ENCODE measurements at places on chromosomes 3 and 15.
A peak's percentile ranks its signal among the peaks of the same experiment; 100 is the strongest.

GRCh38 chr3:58062472-58062871, 54.2 kb downstream of the FLNB start:
- DNase-seq = no peak

DNA sequence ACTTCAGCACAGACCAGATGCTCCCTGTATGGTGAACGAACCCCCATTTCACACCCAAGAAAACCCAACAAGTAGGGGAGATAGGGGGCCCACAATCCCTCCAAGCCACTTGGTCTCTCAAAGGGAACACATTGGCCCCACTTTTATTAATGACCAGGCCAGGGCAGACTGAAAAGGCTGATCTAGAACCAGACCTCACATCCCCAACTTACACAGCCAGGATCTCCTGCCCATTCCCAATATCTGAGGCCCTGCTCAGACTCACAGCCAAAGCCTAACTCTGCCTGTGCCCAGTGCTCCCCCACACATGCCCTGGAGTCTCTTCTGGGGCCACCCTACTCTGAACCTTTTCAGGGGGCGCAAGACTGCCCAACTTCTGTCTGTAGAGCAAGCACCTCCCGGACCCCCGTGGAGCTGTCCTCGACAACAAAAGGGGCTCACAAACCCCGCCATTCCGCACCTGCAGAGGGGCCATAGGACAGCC, 1.8 kb downstream of the PLXNB1 start:
- no peak for DNase-seq

GRCh38 chr15:99764522-99764921, 31.3 kb upstream of the LYSMD4 start:
- DNase-seq = no peak

DNA sequence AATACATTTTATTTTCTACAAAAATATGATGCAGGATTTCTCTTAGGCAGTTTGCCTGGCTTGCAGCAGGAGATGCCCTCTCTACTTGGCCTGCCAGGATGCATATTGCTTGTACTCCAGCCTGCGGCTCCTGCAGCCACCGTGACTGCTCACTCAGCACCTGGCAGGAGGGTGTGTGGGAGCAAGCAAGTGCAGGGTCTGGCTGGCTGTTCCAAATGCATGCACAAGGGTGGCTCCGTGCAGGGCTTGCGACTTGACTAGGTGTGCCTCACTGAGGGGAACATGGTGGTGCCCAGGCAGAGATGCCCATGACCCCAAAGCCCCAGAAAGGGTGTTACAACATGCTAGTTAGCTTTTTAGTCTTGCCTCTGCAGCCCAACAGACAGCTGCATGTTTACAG, 1240.2 kb upstream of the ALCAM start:
- no peak for DNase-seq

DNA sequence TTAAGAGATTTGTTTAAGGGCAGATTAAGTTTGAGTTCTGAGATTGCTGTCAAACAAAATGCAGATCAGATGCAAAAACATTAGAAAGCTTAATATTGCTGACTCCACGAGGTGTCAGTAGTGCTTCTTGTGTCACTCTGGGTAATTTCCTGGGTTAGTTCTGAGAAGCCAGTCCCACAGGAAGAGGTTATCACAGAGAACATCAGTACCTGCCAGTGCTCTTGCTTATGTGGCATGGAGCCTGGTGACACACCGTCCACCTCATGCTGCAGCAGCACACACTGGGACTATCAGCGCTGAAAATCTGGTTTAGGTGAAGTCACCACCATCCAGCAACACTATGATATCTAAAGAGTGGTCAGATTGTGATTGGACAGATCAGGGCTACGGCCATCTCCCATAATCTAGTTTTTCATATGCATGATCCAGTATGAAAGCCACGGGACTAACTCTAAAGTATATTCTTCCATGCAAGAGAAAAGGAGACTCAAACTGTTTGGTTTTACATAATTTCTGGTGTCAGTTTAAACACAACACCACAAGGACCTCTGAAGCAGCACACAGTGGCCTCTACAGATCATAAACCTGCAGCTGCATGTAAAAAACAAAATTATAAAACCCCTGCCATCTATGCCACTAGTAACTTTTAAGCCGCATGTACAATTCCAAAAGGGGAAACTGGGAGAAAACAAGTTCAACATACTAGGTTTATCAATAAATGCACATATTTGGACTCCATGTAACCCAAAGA, 36.1 kb upstream of the MYO5C start:
- peak; percentile 41 for DNase-seq

GRCh38 chr15:73818308-73818985, 54.9 kb upstream of the TBC1D21 start:
- no peak for DNase-seq

DNA sequence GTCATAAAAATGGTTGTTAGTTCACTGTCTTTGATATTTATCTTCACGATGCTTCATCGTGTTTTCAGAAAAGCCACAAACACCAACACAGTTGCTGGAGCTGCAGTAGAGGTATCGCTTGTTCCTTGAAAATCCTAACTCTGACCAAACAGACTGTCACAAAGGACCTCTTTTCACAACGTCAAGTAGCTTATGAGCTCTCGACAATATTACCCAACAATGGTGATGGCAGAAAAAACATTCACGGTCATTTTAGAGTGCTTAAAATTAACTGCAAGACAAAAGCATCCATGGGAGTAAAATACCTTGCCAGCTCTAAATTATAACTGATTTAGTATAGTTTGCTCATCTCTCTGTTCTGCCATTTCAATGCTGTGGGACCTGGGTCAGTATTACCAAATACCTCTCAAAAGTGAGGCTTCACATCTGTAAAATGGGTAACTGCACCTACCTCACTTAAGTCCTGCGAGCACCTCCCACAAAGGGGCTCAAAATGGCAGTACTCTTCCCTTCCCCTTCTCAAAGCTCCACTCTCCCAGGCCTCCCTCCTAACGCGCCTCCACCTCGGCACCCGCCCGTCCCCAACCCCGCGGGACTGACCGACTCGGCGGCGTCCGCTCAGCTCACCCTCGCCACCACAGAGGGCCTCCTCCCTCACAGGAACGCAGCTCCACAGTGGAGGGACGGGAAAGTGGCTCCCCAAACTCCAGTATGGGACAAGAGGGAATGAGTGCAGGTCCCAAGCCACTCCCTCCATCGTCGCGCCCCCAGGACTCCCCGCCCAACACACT, 546 bp downstream of the TRIM59 start:
- no peak for DNase-seq

DNA sequence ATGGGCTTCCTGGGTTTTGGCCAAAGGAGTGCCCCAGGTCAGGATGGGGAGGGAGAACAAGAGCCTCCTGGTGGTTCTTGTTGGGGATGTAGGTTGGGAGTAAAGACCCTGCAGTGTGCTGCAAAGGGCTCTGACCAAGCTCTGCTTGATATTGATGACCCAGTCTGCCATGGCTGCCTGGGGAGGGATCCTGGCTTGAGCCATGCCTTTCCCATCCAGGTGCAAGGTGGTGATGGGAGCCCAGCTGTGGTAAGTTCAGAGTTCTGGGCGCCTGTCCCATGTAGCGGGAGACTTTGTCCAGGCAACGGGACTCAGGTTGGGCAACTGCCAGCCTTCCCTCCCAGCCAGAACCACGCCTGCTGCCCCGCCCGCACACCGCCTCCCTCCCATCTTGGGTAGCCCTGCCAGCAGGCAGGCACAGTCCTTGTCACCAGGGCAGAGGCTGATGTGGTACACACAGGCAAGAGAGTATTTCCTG, 2.6 kb downstream of the GNAI2 start:
- no peak for DNase-seq

DNA sequence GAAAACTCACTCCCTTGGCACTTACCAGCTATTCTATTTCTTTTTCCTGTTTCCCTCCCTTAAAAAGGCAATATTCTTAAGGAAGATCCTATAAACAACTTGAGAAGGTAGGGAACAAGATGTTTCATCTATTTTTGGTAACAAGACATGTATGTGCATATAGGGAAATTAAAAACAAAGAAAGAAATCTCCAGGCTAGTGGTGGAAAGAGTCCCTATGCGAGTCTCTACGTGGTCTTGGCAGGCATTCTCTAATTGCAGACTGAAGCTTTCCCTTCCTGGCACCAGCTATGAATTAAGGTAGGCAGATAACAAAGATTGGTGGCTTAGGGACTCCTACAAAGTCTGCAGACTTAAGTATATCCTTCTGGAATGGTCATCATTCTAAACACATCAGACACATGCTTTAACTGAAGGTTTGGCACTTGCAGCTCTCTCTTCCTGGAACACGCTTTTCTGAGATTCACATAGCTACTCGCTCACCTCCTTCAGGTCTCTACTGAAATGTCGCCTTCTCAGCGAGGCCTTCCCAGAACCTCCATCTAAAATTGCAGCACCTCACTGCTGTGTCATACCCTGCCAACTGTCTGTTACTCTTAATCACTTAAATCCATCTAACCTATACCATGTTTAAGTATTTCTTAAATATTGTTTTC, 336.0 kb downstream of the VGLL3 start:
- DNase-seq = no peak

GRCh38 chr3:170726976-170727661, 141.2 kb upstream of the SLC7A14 start:
- no peak for DNase-seq

GRCh38 chr3:62329971-62330370, 43.4 kb downstream of the FEZF2 start:
- no peak for DNase-seq

DNA sequence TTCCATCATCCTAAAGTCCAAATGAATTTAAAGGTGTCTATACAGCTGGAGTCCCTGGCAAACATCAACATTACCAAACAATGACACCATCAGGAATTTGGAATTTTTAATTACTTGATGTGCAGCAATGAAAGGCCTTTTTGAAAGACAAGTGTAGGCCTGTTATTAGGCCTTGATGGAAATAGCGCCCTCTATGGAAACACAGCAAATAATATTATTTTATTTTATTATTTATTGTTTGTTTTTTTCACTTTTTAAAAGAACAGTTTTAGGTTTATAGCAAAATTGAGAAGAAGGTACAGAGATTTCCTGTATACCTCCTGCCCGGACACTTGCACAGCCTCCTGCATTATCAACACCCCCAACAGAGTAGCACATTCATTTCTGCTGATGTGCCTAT, 18.1 kb upstream of the OR5AC2 start:
- no peak for DNase-seq

- no peak for DNase-seq
Observed at GRCh38 chr15:76753771-76754170, 151.4 kb downstream of the SCAPER start.

- DNase-seq = no peak
Observed at GRCh38 chr3:29384640-29385039, 103.8 kb downstream of the RBMS3 start.

GRCh38 chr3:50583897-50584296, 14.6 kb downstream of the HEMK1 start:
- no peak for DNase-seq

GRCh38 chr3:172134352-172134751, 95.0 kb downstream of the FNDC3B start:
- no peak for DNase-seq

DNA sequence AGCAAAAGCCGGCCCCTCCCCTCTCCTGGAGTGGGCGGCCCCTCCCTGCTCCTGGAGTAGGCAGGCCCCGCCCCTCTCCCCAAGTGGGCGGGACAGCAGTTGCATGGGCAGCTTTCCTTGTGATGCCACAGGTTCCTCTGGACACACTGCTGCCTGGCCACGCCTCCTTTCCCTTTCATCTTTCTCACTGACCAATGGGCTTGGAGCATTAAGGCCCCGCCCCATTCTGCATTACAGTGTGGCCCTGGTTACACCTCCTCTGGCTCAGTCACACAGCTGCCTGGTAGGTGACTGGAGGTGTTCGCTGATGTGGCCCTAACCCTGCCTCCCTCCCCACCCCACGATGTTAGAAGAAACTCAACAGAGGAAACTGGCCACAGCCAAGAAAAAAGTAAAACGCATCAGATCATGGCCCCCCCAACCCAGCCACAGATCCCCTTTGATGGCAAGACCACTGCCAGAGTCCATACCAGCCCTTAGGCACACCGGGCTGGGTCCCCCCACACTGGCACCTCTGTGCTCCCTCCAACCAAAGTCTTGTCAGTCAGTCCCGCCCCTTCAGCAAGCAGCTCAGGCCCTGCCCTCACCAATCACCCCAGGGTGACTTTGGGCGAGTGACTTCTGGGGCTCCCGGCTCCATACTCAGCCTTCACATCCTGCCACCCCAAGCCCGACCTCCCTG, 84.3 kb downstream of the ADAMTS7 start:
- DNase-seq = no peak

GRCh38 chr15:71999807-72000206, 118.1 kb downstream of the MYO9A start:
- no peak for DNase-seq

DNA sequence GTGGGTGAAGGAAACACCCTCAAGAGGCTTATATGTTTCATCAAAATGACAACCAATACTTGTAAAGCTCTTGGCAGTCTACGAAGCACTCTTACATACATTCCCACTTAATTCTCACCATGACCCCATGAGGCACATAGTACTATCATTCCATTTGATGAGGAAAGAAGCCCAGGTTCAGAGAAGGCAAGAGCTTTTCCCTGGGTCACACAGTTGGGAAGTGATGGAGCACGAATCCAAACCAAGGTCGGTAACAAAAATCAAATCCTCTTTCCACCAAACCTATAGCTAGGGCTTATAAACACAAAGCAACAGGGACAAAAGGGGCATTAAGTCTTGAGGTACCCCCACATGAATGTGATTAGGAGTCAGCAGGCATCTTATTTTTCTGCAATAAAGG, 187.1 kb downstream of the UACA start:
- no peak for DNase-seq

GRCh38 chr3:46406443-46406787, 451 bp downstream of the CCR5AS start:
- DNase-seq = no peak

- no peak for DNase-seq
Observed at GRCh38 chr15:99486371-99487336, 79.1 kb upstream of the MEF2A start.

All from activated CD4-positive, alpha-beta T cell treated with anti-CD3 and anti-CD28 coated beads, Interleukin-2, amount 50 U/mL, for 24 hours (primary cell).